ENCODE measurements at places on chromosomes 16 and 17.
A peak's percentile ranks its signal among the peaks of the same experiment; 100 is the strongest.

DNA sequence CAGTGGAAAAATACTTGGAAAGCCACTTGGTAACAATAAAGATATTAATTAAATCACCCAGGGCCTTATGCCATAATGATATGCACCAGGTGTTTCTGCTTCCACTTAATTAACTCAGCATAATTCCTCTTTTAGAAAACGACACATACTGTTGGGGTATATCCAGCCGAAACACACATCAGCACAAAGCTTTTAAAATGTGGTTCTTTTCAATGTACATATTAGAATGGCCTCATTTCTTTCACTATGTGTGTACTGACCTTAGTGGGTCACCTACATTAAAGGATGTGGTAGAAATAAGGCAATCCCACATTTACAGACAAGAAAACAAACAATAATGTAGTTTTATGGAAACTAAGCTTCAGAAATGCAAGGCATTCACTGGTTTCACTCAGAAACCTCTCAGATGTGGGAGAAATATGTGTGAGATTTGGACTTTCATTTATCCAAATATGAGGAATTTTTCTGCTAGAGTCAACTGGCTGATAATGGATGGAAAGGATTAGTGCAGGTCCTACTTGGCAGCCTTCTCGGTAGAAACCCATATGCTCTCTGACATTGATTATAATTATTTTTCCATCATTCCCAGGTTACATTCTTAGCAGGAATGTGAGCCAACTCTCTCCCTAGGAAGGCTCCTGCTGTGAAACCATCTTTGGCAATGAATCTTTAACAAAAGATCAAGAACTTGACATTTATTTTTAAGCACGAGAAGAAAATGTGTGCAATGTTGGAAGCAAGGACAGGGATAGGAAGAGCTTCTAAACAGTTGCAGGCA, 66.7 kb upstream of the DHX40 start:
- DNase-seq, result no peak

GRCh38 chr17:63337579-63337978, 108.5 kb downstream of the CYB561 start:
- no peak for DNase-seq

- no peak for DNase-seq
Observed at GRCh38 chr17:17401271-17401781, 75.5 kb upstream of the MED9 start.

DNA sequence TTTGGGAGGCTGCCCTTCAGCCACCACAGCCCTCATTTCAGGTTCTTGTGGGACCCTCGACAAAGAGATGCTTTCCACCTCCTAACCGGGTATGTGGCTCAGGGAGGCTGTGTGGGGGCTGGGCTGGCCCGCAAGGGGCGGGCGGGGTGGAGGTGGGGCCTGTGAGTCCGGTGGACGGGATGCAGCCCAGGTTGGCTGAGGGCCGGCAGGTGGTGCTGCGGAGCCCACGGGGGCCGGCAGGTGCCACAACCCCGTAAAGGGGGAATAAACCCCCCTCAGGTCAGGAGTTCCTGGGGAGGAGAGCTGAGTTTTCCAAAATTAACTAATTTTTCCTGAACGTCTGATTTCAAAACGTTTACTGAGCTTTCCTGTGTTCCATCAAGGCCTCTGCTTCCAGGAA, 4.9 kb upstream of the CIAO3 start:
- DNase-seq, result peak; percentile 6

- no peak for DNase-seq
Observed at GRCh38 chr17:73639322-73639721, 4.9 kb downstream of the SDK2 start.

GRCh38 chr17:13302983-13303382, 285.2 kb upstream of the ELAC2 start:
- DNase-seq, result no peak

DNA sequence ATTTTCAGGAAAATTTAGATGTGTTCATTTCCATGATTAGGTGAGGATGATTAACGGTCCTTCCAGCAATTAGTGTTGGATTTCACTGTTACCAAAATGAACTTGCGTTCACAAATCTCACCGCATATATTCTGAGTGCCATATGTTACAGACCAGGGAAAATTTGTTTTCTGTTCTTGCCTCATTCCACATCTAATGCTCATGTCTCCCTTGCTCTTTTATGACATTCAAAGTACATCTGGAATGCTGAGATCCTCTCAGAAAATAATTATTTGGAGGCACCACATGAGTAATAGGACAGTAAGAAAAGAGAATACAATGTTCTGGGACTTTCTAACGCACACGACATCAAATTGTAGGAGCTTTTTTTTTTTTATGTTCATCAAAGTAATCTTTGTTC, 406.5 kb downstream of the SHISA9 start:
- no peak for DNase-seq

GRCh38 chr16:25679511-25679910, 12.2 kb upstream of the HS3ST4 start:
- no peak for DNase-seq

DNA sequence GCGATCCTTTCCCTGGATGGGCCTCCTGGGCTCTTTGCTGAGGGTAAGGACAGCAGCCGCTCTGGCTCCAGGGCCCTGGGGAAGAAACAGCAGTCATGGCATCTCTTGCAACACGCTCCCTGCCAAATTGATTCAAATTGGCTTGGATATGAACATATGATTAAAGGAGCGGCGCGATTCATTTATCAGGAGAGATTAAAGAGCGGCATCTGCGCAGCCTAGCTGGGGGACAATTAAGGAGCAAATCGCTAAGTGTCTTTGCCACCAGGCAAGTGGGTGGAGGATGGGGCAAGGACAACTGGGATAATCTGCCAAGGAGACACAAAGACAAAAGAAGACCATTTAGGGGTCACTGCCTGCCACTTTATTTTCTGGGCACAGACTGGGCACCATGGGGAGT, 27.8 kb downstream of the PIPOX start:
- DNase-seq, result no peak

GRCh38 chr17:76000016-76000754, 470 bp upstream of the CDK3 start:
- DNase-seq, result peak; percentile 8

DNA sequence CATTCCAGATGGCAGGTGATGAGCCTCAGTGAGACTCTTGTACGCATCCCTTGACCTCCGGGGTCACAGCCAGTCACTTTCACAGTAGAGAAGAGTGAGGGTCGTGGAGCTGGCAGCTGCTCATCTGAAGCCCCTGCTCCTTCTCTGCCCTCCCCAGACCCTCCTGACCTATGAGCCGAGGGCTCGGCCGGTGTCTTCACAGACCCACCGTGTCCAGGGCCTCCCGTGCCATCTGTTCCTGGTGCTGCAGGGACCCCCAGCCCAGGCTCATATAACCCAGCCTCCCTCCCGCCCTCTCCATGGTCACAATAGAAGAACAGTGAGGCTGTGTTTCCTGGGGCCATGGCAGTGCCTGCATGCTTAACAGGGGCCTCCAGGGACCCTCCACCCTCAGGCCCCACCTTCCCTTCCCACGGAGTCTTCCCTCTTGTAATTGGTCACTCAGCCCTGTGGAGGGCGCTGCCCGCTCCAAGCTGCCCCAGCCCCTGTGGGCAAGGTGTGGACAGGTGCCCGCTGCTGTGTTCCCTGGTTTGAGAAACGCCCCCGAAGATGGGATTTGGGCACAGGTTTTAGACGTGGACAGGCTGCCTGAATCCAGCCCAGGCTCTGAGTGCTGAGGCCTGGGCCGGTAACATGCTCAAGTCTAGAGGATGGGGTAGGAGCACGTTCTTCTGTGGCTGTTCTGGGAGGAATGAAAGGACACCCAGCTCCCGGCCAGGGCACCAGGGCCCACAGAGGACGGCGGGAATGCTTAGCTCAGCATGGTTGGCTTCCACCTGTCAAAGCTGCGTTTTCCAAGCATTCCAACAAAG, 38.7 kb downstream of the ACSF3 start:
- no peak for DNase-seq

- DNase-seq, result no peak
Observed at GRCh38 chr16:73131156-73131862, 83.4 kb upstream of the ZFHX3 start.

DNA sequence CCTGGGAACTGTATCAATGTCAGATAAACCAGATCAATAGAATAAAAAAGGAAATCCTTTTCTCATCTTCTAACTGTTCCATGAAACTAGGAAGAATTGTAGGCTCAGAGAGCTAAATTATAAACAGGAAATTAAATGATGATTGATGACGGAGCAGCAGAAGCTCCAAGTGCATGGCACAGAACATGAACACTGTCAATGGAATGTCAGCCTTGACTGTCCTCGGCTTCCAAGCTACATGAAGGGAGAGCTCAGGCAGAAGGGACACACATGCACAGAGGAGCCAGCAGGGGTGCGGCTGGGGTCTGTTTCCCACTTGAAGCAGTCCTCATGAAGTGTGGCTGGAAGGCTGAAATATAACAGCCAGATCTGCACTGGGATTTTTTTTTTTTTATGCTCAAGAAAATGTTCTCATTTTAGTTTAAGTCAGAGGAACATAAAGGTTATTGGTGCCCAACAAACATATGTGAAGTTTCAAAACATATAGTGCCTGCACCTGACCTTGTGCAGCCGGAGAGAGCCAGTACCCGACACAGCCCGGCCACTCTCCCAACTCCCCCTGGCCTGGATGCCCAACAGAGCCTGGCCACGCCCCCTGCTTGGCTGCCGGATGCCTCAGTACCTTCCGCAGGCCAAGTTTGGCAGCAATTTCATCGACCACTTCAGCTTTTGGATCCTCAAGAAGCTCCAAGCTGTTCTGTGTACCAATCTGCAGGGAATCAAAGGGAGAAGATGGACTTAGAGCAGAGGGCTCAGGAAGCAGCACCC, 37.0 kb downstream of the NPLOC4 start:
- no peak for DNase-seq

DNA sequence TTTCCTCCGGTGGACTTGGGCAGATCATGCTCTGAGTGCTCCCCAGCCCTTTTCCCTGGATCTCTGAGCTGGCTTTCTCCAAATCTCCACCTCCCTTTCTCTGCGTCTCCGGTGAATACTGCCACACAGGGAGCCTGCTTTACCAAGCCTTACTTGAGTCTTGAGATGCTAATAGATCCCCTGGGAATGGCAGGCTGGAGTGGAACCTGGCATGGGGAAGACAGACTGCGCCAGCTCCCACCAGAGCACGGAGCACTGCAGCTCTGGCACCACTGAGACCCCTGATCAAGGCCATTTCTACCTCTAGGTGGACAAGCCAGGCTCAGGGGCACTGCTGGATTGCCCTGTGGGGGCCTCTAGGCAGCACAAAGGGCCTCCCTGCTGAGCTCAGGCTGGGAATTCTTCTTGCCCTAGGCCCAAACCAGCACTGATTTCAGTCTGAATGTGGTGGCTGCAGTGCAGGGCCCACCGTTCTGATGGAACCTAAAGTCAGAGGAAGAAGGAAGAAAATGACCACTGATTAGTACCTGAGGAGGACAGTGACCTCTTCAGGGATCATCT, 74.3 kb upstream of the CRHR1 start:
- DNase-seq, result no peak

DNA sequence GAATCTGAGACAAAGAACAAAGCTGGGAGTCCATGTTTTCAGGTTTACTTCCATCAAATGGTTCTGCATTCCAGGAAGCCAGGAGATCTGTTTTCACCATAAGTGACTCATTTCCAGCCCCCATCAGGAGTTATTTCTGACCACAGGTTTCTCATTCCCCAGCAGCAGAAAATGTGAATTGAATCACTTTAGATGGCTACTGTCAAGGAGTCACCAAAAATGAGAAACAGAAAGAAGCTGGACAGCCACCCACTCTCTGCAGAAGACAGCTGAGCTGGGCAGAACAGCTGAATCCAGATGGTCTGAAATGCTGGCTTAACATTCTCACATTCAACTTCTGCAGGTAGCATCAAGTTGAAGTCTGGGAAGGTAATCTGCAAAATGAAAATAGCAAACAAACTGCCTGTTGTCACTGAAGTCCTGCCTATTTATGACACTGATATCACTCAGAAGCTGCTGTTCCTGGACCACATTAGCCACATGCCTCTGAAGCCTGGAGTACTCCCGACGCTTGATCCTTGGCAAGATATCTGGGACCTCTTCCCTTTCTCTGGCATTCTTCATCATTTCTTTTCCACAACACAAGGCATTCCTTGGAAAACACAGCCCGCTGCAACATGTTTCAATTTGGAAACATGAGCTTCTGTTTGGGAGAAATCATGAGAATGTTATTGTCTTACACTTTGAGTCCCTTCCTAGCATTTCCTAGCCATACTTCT, 15.3 kb downstream of the CCL11 start:
- no peak for DNase-seq

- no peak for DNase-seq
Observed at GRCh38 chr16:57307365-57307764, 22.9 kb upstream of the PLLP start.

- no peak for DNase-seq
Observed at GRCh38 chr16:75494184-75494583, 1.1 kb downstream of the CHST6 start.

- no peak for DNase-seq
Observed at GRCh38 chr16:57887711-57888110, 83.2 kb downstream of the CNGB1 start.

GRCh38 chr17:27218041-27218440, 75.9 kb upstream of the WSB1 start:
- no peak for DNase-seq

GRCh38 chr17:76254275-76254674, 10.9 kb upstream of the UBALD2 start:
- DNase-seq, result no peak

DNA sequence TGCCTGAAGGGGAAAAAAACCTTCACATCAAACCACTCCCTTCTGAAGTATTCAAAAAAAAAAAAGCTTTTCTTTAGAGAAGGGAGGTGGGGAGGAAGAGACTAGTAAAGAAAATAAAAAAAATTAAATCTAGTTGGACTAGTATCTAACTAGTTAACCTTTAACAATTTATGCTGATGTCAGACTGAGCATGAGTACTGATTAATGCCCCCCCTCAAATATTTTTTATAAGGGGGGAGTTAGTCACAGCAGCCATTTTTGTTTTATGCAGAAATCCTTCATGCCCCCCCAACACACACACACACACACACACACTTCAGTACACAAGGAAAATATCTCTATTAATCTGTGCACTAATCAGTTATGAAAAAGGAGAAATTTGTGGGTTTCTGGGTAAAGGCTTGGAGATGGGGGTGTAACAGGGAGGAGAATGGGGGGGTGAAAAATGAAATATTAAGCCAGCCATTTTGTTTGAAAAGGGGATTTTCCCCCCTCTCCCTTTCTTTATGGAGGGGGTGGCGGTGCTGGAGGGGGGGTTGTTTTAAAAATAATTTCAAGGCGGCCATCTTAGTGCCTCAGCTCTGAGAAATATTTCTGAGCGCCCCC, 4.7 kb upstream of the CHD3 start:
- DNase-seq, result peak; percentile 64

GRCh38 chr17:48598736-48599135, 5.2 kb upstream of the HOXB5 start:
- DNase-seq, result no peak

DNA sequence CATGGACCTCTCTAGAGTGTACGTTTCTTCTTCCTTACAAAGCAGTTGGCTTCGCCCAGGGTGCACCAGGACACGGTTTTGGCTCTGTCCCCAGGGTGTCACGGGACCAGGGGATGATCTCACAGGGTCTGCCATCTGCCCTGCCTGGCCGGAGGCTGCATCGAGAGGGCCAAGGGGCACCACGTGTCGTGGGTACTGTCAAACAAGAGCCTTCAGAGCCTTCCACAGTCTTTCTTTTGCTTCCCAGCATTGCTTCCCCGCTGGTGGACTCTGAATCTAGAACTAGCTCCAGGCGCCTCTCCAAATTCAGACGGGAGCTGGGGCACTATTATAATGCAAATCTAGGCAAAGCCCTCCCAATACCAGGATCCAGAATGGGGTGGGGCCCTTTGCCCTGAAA, 47.9 kb downstream of the MAPT start:
- DNase-seq, result no peak

Measured in NCI-H510A treated with DMSO at 0.1 percent for 48 hours (cell line).